ENCODE measurements at places on chromosomes 16 and 17.

DNA sequence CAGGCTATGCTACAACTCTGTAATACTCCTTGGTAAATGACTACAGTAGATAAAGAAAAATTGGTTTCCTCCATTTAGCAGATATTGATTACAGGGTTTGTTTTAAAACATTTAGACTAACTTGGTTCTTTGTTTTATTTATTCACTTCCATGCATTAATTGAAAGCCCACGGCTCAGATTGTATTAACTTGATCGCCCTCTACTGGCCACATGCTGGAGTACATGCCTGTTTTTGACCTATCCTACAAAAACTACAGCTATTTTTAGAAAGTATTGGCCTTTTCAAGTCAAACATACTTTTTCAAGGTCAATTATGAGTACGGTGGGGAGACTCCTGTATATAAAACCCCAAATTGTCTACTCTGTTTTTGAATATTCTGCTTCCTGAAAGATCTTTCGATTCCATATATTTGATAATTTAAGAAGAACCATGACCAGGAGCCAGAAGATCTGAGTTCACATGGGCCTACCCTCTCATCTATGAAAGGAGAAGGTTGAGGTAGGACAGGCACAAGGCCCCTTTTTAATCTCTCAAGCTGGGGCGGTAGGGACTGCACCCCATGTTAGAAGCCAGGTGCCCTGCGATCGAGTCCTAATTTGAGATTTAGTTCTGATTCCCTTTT, 51.8 kb downstream of the CA10 start:
- peak; percentile 70 for DNase-seq

- peak; percentile 86 for DNase-seq
Observed at GRCh38 chr16:9053006-9053601, 38.3 kb upstream of the HAPSTR1 start.

DNA sequence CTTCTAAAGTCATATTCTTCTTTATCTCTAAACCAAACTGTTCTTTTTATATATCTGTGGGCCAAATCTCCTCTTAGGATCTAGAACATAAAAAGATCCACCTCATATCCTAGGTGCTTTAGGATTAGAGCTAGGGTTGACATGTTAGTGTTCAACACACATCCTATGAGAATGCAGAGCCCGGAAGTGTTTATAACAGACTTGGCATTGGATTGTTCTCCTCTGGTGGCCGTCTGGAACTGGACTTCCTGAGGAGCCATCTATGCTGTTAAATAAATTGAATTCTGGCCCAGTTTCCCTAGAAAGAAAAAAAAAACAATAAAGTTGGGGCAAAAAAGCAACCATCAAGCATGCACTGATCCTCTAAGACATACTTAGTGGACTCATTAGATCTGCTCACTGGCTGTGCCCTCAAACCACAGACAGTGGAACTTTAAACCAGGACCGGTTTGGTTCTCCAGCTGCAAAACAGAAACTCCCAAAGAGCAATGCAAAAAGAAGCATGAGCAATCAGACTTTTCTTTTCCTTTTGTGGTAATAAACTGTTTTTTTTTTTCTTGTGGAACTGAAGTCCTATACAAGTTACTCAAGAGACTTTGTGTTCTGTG, 182.5 kb downstream of the ZNF18 start:
- DNase-seq: no peak

DNA sequence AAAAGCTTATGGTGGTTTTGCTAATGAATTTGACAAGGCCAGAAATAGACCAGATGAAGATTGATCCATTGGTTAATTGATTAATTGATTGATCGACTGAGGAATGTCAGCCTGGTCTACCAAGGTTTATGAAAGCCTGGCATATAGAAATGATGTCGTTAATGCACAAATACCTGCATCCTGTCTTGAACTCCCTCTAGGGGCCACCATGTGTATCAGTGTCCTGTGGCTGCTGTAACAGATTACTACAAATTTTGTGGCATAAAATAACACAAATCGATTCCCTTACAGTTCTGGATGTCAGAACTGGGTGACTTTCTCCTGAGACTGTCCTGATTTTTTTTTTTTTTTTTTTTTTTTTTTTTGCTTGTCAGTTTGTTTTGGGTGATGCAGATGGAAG, 553.2 kb downstream of the MAF start:
- no peak for DNase-seq

DNA sequence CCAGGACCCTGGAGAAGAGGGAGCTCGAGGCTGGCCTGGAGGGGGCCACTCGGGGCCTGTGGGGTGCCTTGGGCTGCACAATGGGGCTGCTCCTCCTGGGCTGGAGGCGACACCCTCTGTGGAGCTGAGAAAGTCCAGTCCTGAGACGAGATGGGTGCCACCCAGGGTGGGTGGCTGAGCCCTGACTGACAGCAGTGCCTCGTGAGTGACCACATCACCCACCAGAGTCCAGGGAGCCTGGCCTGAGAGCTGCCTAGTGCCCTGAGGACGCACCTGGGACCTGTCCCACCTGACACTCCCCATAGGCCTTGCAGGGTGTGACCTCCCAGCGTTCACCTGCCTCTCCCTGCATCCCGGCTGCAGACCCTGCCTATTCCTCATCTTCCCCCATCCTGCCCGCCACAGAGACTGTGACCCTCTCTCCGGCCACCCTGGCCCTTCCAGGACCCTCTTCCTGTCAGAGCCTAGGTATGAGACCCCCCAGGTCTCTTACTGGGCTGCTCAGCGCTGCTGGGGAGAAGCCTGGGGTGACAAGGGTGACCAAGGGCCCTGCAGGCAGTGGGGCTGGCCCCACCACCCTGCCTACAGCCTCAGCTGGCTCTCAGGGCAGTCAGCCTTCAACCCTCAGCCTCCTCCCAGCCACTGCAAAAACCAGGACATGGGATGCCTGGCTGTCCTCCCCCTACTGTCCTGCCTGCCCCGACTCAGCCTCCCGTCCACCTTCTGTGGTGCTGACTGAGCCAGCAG, 41.2 kb downstream of the TNFRSF13B start:
- no peak for DNase-seq

GRCh38 chr16:81554979-81555378, 110.4 kb downstream of the CMIP start:
- no peak for DNase-seq

GRCh38 chr16:15538507-15538906, 104.1 kb downstream of the BMERB1 start:
- DNase-seq: no peak

- DNase-seq: no peak
Observed at GRCh38 chr17:76090517-76091129, 11.6 kb downstream of the ZACN start.

DNA sequence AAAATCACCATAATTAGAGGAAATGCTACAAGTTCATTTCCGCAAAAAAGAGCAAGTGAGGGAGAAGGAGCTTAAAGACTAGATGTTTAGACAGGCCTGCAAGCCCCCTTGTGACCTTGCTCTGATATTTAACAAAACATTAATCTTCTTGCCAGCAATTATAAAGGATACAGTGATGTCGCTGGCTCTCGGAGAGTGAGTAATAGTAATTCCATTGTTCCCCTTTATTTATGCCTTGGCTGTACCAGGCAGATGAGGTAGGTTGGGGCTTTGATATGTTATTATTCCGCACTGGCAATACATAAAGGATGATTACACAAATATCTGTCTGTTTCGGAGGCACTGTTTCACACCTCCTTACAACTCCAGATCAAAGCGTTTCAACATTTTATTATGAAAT, 204.8 kb upstream of the SALL1 start:
- DNase-seq: no peak

GRCh38 chr16:71311553-71312158, 22.5 kb upstream of the CMTR2 start:
- peak; percentile 70 for DNase-seq

DNA sequence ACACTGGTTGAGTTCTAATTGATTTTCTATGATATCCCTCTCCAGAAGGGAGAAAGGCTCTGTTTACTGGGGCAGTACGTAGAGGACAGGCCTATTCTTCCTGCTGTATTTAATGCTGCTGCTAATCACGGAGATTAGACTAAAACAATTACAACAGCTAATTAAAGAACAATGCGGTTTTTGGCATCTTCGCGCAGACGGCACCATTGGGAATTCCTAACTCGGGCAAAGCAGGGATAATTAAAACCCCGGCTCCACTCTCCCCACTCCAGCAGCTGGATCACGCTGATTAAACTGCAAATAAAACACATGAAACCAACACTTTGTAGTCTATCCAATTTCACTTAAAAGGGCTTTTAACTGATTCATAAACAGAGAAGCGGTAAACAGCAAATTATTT, 147.6 kb downstream of the XYLT1 start:
- no peak for DNase-seq

- DNase-seq: no peak
Observed at GRCh38 chr17:3968015-3968414, 3.8 kb upstream of the ATP2A3 start.

DNA sequence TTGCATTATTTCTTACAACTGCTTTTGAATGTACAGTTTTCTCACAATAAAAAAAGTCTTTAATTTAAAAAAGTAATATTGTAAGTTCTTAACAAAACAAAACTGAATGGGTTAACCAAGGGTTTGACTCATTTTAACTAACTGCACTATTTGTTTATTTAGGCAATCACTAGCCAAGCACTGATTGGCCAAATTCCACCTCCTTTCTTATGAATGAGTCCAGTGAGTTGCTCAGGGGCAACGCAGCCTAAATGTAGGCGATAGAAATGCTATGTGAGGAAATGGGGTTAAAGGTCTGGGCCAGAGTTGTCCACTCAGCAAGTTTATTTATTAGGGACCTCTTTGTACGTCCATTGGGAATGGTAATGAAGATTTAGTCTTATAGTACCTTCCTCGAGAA, 89.6 kb upstream of the MAF start:
- DNase-seq: no peak

All from H1 (cell line).